H9 (cell line): ENCODE measurements at places on chromosomes 7 and 10. TPM values are rescaled to one million over a fixed set of nuclear protein-coding genes. Genes with fewer than 3 reads are reported as not detected.

GRCh38 chr10:30631188-30631587 is 1.6 kb upstream of the LYZL2 start:
- no peaks in the 10 kb centered on the region for H3K27me3 ChIP-seq
- no peak for DNase-seq

The MINDY3 gene
- 13.6 and 14.9 TPM in 2 replicates for total RNA-seq

The SPDYE3 gene
- not detected in 2 replicates for total RNA-seq

DNA sequence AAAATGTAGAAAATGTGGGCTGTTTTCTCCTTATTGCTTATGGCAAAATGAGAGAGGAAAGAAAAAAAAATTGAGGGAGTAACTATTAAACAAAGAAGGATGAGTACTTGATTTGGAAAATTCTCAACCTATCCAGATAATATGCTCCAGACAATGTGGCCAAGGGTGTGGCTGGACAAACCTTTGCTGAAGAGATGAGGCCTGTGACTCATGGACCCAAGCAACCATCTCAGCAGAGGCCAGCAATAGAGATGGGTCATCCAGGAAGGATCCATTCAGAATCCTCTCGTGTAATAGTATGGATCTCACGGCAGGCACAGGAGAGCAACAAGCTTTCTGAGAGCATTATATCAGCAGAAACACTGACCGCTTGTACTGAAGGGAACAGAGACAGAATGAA is 120.3 kb upstream of the CELF2 start:
- H3K4me3 ChIP-seq: no peak overlapping the region
- no peaks in the 10 kb centered on the region for H3K4me1 ChIP-seq
- no peak for DNase-seq
- no peak overlapping the region for H3K27ac ChIP-seq
- H3K36me3 ChIP-seq: no peaks in the 10 kb centered on the region

- peaks cover 16% of the 10 kb centered on the region; the same call in 1 of the 2 replicates for H3K4me1 ChIP-seq
- H3K27ac ChIP-seq: no peak overlapping the region
- H3K36me3 ChIP-seq: no peaks in the 10 kb centered on the region
- DNase-seq: peak; percentile 34
- H3K27me3 ChIP-seq: no peaks in the 10 kb centered on the region; the same call in 1 of the 2 replicates
These were observed 368.7 kb downstream of the AUTS2 start for GRCh38 chr7:69966766-69967591.

GRCh38 chr7:92200791-92201190 is 21.8 kb upstream of the LRRD1 start:
- H3K4me1 ChIP-seq: no peaks in the 10 kb centered on the region
- no peaks in the 10 kb centered on the region for H3K27me3 ChIP-seq
- no peak overlapping the region for H3K4me3 ChIP-seq
- H3K36me3 ChIP-seq: peaks cover 2% of the 10 kb centered on the region; the same call in 2 of the 3 replicates

The TMEM130 gene
- 1.1 and 1.7 TPM in 2 replicates for total RNA-seq

GRCh38 chr10:59805014-59805413 is 51.8 kb upstream of the MRLN start:
- H3K4me1 ChIP-seq: peaks cover 3% of the 10 kb centered on the region; the same call in 1 of the 2 replicates
- H3K4me3 ChIP-seq: no peak overlapping the region
- peak; percentile 63 for DNase-seq
- no peaks in the 10 kb centered on the region for H3K27me3 ChIP-seq

GRCh38 chr7:118575393-118575948 is 351.0 kb downstream of the ANKRD7 start:
- H3K4me1 ChIP-seq: no peaks in the 10 kb centered on the region
- H3K27ac ChIP-seq: no peak overlapping the region
- DNase-seq: no peak
- no peaks in the 10 kb centered on the region for H3K36me3 ChIP-seq

- no peak overlapping the region for H3K27ac ChIP-seq
- no peak for DNase-seq
- H3K36me3 ChIP-seq: peaks cover 16% of the 10 kb centered on the region
- no peaks in the 10 kb centered on the region for H3K4me1 ChIP-seq
- H3K27me3 ChIP-seq: peaks cover 5% of the 10 kb centered on the region; the same call in 1 of the 2 replicates
These were observed 6.1 kb downstream of the PTPRN2 start for GRCh38 chr7:158581440-158582088.

DNA sequence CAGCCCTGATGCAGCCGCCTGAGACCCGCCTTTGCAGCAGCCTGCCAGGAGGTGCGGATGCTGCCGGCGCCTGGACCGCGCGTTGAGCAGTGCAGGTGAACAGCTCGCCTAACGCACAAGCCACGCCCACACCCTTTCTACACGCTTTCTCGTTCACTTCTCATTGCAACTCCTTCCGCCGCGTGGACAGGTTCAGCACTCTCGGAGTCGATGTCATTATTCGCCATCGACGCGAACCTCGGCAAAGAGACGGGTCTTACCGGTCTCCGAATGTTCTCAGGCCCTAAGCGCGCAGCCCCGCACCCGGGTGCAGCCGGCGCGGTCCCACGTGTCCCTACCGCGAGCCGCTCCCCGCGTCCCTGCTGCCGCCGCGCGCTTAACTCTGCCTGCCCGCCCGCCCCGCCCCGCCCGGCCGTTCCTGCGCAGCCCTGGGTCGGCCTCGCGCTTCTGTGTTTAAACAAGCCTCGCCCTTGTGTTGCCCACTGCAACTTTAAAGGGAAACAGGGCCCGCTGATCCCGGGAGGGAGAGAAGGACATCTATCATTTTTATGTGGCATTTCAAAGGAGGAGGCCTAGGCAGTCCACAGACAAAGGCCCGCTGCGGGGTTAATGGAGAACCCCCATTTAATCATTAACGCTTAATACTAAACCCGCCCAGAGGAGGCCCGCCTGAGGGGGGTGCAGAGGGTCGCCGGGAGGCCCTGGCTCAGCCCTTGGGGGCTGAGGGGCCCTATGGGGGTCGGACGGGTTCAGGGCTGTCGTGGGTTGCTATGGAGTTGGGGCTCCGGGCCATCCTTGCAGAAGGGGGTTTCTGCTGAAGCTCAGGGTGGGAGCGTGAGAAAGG is 128.5 kb downstream of the WDR11 start:
- H3K27me3 ChIP-seq: peaks cover 6% of the 10 kb centered on the region; the same call in 1 of the 2 replicates
- H3K27ac ChIP-seq: no peak overlapping the region
- peaks cover 4% of the 10 kb centered on the region for H3K36me3 ChIP-seq
- DNase-seq: peak; percentile 81

The UCN3 gene
- not detected in 2 replicates for total RNA-seq

DNA sequence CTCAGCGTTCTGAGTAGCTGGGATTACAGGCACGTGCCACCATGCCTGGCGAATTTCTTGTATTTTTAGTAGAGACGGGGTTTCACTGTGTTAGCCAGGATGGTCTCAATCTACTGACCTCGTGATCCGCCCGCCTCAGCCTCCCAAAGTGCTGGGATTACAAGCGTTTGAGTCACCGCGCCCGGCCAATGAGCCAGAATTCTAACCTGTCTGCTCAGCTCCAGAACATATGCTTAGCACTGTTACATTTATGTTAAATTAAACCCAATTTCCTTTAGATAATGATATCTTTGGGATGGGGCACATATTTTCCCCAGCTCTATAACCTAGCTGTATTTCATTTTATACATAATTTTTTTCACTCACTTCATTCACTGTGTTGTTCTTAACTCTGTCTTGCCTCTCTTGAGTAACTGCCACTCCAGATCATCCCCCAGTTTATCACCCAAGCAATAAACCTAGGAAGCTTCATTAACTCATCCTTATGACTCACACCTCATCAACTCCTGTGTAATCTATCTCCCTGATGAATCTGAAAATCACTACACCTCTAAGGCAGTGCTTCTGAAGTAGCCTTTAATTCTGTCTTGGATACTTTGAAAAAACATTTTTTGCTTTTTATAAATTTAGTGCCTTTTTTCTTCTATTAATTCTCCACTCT is 559.7 kb upstream of the ZWINT start:
- no peak overlapping the region for H3K4me3 ChIP-seq
- H3K4me1 ChIP-seq: no peaks in the 10 kb centered on the region
- no peak for DNase-seq
- H3K27me3 ChIP-seq: no peaks in the 10 kb centered on the region
- H3K36me3 ChIP-seq: peaks cover 2% of the 10 kb centered on the region; the same call in 1 of the 3 replicates

- no peak overlapping the region for H3K4me3 ChIP-seq
- no peak overlapping the region for H3K27ac ChIP-seq
- H3K27me3 ChIP-seq: no peaks in the 10 kb centered on the region
- no peak for DNase-seq
These were observed 4.5 kb downstream of the SNCG start for GRCh38 chr10:86962981-86963310.

- H3K36me3 ChIP-seq: no peaks in the 10 kb centered on the region
- H3K4me1 ChIP-seq: no peaks in the 10 kb centered on the region
- peak; percentile 59 for DNase-seq
- peak overlapping the region; percentile 89 for H3K4me3 ChIP-seq
These were observed 1.1 kb upstream of the ZNF467 start for GRCh38 chr7:149774237-149775175.

DNA sequence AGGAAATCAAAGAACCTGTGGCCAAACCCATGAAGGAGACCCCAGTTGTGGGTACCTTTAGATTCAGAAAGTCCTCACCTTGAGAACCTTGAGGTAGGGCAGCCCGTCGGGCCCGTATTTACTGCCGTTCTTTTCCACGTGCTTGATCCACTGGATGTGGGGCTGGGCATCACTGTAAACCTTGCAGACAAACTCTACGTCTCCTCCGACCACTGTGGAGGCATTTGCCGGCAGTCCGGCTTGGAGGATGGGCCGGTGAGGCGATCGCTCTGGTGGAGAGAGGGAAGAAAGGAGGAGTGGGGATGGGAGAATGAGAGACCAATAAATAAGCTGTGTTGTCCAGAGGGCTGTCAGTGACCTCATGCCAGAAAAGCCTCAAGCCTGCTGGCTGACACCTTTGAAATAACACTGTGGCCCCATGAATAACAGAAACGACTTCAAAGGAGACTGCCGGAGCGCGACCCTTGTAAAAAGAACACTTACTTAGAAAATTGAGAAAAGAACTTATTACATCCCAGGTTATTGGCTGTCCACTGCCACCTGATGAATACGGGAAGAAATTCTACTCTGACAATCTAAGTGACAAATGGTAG is 78.2 kb downstream of the FGFR2 start:
- no peak for DNase-seq
- no peak overlapping the region for H3K27ac ChIP-seq
- no peak overlapping the region for H3K4me3 ChIP-seq
- H3K27me3 ChIP-seq: no peaks in the 10 kb centered on the region
- H3K4me1 ChIP-seq: 0 out of 2 replicates have a peak, but pooled peaks cover 3% of the 10 kb centered on the region
- peaks cover 95% of the 10 kb centered on the region for H3K36me3 ChIP-seq

GRCh38 chr7:28685644-28686417 is 272.3 kb downstream of the TRIL start:
- no peak overlapping the region for H3K4me3 ChIP-seq
- H3K27ac ChIP-seq: peak overlapping the region; percentile 17
- peak; percentile 83 for DNase-seq
- H3K27me3 ChIP-seq: no peaks in the 10 kb centered on the region; the same call in 1 of the 2 replicates

DNA sequence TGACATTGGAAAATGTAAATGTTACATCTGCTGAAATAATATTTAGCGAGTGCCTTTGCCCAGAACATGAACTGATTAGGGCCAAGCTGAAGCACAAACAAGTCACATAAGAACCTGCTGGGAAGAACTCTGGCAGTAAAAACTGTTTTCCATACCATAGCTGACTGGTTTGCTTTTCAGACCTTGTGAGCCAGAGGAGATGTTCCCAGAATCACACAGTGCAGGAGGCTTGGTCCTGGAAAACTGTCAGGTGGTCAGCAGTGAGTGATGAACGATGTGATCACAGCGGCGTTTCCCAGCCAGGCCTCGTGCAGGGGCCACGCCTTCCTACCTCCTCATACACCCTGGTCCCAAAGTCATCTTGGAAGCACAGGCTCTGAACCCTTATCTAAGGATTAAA is 164.2 kb upstream of the EEPD1 start:
- H3K27ac ChIP-seq: no peak overlapping the region
- H3K27me3 ChIP-seq: no peaks in the 10 kb centered on the region
- DNase-seq: no peak
- no peaks in the 10 kb centered on the region for H3K36me3 ChIP-seq
- H3K4me3 ChIP-seq: no peak overlapping the region

- H3K36me3 ChIP-seq: peaks cover 17% of the 10 kb centered on the region
- no peaks in the 10 kb centered on the region for H3K27me3 ChIP-seq
- no peaks in the 10 kb centered on the region for H3K4me1 ChIP-seq
- no peak overlapping the region for H3K27ac ChIP-seq
- DNase-seq: no peak
- no peak overlapping the region for H3K4me3 ChIP-seq
These were observed 292.9 kb downstream of the PAXIP1 start for GRCh38 chr7:154709840-154710520.

The CDNF gene
- total RNA-seq: 0.86 and 1.3 TPM in 2 replicates
